CD4-positive, alpha-beta T cell treated with Interleukin-15 for 1 hour (primary cell): ENCODE measurements at places on chromosomes 16 and 17.

DNA sequence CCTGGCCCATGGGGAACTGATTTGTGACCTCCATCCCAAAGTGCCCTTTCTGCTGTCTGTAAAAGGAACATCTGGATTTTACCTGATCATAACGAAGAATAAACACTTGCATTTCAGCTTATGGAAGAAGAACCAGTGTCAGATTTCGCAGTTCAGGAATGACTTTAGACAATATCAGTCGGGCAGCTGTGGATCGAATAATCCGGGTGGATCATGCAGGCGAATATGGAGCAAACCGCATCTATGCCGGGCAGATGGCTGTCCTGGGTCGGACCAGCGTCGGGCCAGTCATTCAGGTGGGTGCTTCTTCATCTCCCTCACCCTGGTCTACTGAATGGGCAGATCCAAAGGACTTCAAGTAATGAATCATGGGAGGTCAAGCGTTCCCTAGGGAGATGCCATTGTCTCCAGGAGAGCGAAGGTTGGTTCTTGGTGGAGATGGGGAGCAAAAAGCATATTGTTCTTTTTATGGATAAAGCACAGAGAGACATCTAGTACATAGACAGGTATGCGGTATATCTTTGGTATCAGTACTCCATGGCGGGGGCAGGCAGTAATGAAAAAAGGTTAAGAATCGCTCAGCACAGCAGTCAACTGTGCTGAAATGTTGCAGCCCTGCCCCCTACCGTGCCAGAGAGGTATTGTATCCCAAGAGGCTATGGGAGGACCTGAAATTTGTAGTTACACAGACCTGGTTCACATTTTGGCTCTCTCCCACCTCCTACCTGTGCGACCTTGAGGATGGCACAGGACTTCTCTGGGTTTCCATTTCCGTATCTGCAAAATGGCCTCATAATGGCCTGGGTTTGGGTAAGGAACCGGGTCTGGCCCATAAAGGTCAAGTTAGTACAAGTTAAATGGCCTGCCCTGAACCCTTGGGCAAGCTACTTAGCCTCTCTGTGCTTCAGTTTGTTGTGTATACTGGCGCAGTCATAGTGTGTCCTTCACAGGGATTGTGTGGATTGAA is 4.7 kb downstream of the COQ7 start:
- DNase-seq = peak; percentile 49

GRCh38 chr17:10815319-10815718 is 11.4 kb upstream of the TMEM238L start:
- DNase-seq = no peak

DNA sequence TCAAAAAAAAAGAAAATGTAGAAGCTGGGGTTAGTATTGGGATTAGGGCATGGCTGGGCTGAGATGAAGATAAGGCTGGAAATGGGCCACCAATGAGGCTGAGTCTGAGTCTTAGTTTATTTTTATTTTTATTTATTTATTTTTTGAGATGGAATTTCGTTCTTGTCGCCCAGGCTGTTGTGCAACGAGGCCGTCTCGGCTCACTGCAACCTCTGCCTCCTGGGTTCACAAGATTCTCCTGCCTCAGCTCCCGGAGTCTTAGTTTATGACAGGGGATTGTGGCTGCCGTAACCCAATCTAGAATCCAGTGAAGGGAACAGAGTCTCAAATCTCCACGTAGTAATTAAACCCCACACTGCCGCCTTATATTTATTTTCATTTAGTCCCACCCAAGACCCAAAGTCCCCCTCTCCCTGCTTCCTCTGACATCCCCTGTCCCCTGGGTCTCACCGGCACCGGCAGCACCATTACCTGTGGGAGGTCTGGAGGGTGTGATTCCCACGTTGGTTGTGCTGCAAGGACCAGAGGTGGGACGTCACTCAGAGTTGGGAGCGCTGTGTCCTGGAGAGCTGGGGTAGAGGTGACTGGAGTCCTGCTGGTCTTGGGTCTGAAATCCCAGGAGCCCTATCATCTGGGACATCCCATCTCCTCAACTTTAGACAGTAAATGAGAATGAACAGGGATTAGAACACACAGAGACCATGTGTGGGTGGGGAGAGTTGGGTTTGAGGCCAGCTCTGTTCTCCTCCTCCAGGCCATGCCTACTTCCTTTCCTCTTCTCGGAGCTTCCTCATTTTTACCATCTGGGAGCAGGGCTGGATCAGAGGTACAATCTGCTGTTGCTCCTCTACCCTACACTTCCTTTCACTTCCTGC is at the start of gene CLEC10A:
Gene CLEC10A, minus strand, starts transcription at position 671 of the 875 bp plus-strand sequence. CDS start 1,439 bp downstream, outside the sequence.
- no peak for DNase-seq

- no peak for DNase-seq
Observed at GRCh38 chr16:82626791-82627261, at the start of gene CDH13. Gene CDH13 (plus strand): TSS chr16:82626969.

DNA sequence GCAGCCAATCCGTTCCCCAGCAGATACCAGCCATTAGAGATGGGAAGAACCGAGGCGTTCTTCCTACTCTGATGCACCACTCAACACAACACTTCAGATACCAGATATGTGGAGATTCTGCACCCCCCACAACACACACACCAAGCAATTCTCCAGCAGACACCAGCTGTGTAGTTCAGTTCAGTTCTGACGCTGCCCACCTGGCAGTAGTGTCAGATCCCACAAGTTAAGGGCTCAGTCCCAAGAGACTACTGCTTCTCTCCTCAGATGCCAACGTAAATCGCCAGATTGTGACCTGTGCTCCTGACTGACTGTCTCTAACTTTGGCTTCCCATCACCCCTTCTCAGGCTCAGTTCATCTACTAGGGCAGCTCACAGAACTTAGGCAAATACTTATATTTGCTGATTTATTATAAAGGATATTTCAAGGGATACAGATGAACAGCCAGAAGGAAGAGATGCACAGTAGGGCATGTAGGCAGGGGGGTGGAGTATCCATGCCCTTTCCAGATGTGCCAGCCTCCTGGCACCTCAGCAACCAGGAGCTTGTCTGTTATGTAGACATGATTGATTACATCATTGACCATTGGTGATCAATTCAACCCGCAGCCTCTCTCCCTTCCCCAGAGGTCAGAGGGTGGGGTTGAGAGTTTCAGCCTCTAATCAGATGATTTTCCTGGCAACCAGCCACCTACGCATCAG is 110.6 kb downstream of the PRKCA start:
- no peak for DNase-seq

DNA sequence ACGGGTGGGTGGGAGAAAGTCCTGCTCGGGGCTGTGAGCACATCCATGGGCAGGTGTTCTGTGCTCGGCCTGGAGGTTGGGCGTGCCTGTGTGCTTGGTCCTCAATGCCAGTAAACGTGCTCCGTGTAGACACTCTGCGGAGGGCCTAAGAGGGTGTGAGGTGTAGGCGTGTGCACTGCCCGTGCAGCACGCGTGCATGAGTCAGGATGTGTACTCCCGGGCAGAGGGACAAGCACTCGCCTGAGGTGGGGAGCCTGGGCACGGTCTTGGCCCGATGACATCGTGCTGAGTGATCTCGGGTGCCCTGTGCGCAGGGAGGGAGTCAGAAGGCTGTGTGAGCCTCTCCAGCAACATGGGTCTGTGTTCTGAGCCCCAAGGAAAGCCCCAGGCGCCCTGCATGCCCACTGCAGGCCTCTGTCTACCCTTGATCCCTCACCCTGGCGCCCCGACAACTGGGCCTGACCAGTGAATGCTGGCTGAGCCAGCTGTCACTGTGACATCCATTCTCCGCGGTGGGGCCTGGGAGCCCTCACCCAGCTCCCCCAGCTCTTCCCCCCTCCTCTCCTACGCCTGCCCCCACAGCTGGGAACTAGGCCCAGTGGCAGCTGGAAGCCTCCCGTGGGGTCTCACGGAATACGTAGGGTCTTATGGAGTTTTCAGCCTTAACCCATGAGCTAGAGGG is 23.5 kb upstream of the NXPH3 start:
- DNase-seq = no peak

GRCh38 chr16:77775911-77776909 is 12.2 kb upstream of the VAT1L start:
- no peak for DNase-seq

- DNase-seq = no peak
Observed at GRCh38 chr17:44108440-44109311, 14.8 kb downstream of the HDAC5 start.

DNA sequence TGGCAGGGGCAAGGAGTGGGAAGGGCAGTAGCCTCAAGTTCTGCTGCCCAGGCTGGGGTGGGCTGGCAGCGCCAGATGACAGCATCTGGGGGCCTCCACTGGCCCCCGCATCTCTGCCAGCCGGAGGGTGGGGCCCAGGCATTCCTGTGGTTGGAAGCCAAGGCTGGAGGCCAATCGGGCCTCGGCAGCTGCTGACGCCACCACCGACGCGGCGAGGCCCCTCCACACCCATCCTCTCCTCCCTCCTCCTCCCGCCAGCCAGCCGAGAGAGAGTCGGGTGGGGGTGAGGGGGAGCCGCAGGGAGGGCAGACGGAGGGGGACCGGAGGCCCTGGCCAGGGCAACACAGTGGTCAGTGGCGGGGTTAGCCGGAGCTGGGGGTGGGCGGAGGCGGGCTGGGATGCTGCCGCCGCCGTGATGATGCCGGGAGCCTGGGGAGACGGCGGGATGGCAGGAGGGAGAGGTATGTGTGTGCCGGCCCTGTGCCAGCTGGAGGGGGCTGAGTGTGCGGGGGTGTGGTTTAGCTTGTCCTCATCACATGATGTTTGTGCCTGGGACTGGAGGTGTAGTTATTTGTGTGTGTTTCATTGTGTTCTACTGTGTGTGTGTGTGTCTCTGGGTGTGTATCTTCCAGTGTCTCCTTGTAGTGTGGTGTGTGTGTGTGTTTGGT is 36.6 kb downstream of the ARHGAP23 start:
- no peak for DNase-seq

GRCh38 chr17:72120642-72121163 is at the start of gene SOX9:
Gene SOX9 (plus strand): TSS chr17:72121020. CDS start chr17:72121392, 372 bp downstream.
- DNase-seq = no peak

- DNase-seq = no peak
Observed at GRCh38 chr16:70579648-70580630, 56.3 kb downstream of the SF3B3 start.

GRCh38 chr16:17397499-17397891 is 73.3 kb downstream of the XYLT1 start:
- no peak for DNase-seq

DNA sequence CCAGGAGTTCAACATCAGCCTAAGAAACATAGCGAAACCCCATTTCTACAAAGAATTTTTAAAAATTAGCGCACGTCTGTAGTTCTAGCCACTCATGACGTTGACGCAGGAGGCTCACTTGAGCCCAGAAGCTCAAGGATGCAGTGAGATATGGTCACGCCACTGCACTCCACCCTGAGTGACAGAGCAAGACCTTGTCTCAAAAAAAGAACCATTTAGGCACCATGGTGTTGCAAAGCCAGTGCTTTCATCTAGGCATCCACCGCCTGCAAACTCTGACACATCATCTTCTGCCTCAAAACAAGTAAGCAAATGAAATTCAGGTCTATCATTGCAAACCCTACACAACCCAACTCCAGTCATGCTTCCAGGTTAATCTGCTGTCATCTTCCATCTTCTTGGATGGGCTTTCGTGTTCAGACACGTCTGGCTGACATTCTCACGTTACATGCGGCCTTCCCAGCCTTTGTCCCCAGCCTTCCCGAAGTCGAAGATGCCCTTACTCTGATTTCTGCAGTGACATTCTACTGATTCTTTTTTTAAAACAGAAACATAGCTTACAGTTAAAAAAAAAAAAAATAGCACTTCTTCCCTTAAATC is 8.9 kb downstream of the ANKRD11 start:
- DNase-seq = no peak

DNA sequence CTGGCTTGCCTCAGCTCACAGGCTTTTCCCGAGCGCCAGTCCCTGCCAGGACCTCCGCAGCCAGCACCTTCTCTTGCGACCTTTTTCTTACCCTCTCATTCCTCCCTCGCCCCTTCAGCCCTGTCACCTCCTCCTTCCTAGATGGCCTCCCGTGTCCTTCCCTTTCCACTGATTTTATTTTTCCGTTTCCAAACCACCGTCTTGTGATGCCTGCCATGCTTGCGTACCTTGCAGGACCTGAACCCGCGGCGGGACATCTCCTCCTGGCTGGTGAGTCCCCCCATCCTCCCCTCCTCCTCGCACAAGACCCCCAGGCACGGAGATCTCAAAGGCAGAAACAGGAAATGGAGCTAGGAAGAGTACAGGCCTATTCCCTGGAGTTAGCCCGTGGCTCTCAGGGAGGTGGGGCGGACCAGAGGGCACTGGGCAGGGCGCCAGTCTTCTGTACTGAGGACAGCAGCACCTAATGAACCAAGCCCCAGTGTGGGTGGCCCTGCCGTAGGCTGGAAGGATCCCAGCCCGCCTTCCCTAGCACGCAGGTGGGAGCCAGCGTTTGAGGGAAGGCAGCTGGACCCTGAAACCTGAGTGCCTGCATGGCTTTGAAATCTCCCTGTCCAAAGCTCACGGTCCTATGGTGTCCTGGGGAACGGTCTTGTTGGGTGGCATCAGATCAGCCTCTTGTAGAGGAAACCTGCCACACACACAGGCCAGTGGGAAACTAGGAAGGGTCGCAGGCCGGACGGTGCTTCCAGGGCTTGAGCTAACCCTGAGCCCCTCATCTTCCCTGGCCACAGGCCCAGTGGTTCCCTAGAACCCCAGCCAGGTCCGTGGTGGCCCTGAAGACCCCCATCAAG is 612 bp downstream of the CISD3 start:
- no peak for DNase-seq

GRCh38 chr17:63985387-63986140 is 12.6 kb upstream of the PRR29 start:
- DNase-seq = no peak

DNA sequence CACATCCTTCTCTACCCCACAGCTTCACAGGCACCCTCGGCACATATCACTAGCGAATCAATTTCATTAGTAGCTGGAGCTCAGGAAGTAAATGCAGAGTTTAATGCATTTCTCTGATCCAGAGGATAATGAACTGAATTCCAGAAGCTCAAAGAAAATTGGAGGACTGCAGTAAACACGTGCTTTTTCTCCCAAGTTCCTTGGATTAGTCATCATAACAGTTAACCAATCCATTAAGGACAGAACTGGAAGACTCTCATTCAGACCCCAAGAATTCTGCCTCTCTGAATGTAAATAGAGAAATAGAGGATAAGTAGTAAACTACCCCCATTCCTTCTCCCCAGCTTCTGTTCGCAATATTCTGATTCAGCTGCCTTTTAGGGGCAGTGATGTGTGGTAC is 40.7 kb downstream of the DUSP14 start:
- no peak for DNase-seq

GRCh38 chr16:87864331-87864989 is 4.8 kb downstream of the SLC7A5 start:
- no peak for DNase-seq

DNA sequence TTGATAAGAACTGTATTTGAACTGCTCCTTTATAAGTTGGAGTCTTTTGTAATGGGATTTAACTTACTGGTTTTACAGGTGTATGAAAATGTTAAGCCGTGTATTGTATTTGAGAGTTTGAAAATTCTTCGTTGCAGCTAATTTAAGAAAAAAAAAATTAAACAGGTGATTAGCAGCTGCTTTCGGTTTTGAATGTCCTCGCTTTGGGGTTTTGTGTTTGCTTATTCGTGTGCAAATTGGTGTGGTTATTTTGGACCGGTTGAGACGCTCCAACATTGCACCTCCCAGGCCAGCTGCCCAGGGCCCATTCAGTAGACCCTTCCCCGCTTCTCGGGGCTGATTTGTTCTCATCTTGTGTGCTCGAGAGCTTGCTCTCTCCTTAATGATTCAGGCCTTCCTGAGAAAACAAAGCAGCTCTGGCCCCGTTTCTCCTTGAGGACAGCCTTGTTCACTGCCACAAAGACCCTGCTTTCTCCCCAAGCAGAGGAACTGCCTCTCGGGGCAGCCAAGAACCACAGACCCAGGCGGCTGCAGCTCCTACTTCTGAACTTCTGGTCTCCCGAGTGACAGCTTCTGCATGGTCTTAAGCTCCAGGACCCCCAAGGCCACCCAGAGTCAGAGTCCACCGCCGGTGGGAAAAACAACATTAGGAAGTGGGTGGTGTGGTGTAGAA is 100.5 kb downstream of the MSI2 start:
- no peak for DNase-seq
